Hematopoietic multipotent progenitor cell treated with erythropoietin and hydrocortisone succinate and interleukin-3 and kit ligand, for 17 days (in vitro differentiated cells): ENCODE measurements at places on chromosomes 2 and 18.

- DNase-seq, result no peak
Measured at GRCh38 chr2:50746526-50746925, 285.4 kb downstream of the NRXN1 start.

DNA sequence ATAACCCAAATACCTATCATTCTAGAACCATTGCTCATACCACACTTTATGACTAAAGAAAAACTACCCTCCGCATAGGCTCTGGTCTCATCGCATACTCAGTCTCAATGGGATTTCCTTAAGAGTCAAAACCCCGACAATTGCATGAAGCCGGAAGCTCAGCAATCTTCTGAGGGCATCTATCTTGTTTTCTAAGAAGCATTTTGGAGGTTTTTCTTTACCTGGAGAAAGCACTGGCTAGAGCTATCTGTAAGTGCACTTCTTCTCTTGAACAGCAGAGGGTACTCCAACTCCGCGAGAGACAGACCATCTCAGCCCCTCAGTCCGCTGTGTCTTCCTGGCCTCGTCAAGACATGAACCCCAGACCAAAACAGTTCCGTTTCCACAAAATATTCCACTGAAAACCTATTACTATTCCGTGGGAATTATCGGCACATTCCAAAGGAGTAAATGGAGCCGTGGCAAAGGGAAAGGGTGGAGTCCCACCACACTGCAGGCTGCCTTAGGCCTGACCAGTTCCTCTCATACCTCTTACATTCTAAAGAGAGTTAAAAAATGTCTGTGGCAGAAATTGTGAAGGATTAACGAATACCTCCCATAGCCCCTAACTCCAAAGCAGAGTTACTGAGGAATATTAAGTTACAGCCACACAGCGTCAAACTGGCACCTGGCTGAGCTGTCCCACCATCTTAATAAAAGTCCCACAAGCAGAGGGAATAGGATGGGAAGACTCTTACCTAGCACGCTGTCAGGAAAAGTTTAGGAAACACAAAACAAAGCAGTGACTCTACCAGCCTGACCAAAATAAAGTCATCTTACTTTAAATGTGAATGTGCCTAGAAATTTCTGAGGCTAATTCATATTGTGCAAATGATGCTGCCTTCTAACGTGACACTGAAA, 325.6 kb upstream of the VRK2 start:
- DNase-seq, result no peak

- no peak for DNase-seq
Measured at GRCh38 chr2:136306836-136307235, 188.9 kb upstream of the CXCR4 start.

DNA sequence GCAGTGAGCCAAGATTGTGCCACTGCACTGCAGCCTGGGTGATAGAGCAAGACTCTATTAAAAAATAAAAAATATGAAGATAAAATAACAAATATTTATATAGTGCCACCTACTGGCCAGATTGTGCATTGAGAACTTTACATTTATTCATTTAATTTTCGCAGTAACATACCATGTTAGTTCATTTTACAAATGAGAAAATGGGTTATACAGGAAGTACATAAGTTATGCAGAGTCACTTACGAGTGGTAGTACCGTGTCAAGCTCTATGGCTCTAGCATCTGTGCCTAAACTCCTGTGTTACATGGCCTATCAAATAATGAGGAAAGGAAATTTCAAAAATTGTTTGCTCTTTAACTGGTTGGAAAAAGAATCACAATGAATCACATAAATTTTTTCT, 27.9 kb downstream of the RIF1 start:
- DNase-seq, result peak; percentile 59

- DNase-seq, result no peak
Measured at GRCh38 chr18:34322365-34323289, 97.9 kb upstream of the NOL4 start.

DNA sequence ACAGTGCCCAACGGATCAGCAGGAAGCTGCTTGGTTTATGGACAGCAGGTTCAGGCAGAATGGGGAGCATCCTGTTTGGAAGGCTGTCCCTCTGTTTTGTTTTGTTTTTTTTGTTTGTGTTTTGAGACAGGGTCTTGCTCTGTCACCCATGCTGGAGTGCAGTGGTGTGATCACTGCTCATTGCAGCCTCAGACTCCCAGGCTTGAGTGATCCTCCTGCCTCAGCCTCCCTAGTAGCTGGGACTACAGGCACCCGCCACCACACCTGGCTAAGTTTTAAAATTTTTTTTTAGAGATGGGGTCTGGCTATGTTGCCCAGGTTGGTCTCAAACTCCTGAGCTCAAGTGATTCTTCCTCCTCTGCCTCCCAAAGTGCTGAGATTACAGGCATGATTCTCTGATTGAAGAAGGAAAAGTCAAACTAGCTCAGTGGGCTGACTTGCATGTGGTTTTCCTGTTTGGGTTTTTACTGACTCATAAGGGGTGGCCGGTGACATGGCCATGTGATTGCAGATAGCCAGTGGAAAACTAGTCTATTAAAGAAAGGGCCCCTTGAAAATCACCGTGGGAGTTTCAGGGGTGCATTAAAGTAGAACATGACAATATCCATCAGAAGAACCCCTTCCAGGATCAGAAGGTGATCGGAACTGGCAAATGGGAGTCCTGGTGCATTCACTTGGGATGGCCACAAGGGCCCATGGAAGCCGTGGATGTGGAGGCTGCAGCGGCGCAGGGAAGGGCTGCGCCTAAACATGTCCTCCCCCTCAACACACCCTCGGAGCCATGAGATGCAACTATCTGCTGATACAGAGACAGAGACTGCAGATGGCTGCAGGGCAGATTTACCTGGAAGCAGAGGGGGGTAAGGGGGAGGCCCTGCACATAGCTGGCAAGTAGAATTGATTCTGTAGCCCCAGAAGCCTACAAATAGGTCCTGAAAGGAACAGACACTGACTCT, 26.5 kb downstream of the AQP12B start:
- no peak for DNase-seq
